ENCODE measurements at places on chromosomes 5 and 9. TPM values are rescaled to one million over a fixed set of nuclear protein-coding genes. Genes with fewer than 3 reads are reported as not detected.

SIGMAR1 gene
- total RNA-seq: 128 TPM

PDE6A gene
- not detected for total RNA-seq

STKLD1 gene
- total RNA-seq: 0.60 TPM

C5orf46 gene
- not detected for total RNA-seq

FOXD4 gene
- not detected for total RNA-seq

PRLR gene
- 4.8 TPM for total RNA-seq

PCDHGB3 gene
- 9.4 TPM for total RNA-seq

PROP1 gene
- total RNA-seq: not detected

MAMDC2 gene
- 24.9 TPM for total RNA-seq

GRCh38 chr5:67699560-67699959 lies 503.0 kb upstream of the CD180 start:
- no peak for DNase-seq
- H3K27ac ChIP-seq: peak overlapping the region; percentile 23
- H3K36me3 ChIP-seq: no peaks in the 10 kb centered on the region

GRCh38 chr5:169970339-169970738 lies 10.0 kb downstream of the INSYN2B start:
- H3K27me3 ChIP-seq: no peaks in the 10 kb centered on the region
- DNase-seq: no peak
- H3K4me3 ChIP-seq: no peak overlapping the region
- no peak overlapping the region for H3K27ac ChIP-seq

DNA sequence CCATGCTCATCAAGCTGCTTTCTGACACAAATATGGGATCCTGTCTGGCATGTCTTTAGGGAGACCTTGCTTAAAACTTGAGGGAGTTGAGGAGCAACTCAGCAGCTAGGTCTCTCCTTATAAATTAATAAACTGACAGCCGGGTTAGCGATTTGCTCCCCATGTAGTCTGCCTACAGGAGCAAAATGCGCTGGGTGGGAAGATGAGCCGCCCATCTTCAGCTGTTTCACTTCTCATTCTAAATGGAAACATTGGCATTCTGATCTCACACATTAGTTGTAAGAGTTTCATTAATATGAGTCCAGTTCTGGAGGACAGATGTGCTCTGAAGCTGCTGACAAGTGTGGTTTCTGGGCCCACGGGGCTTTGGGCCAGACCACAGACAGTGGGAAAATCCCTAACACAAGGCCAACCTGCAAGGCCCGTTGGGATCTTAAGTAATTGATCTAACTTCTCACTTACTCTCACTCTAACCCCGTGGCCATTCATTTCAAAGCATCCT lies 197.0 kb downstream of the MCTP1 start:
- DNase-seq: no peak
- no peaks in the 10 kb centered on the region for H3K27me3 ChIP-seq
- no peaks in the 10 kb centered on the region for H3K36me3 ChIP-seq
- no peak overlapping the region for H3K27ac ChIP-seq
- H3K4me3 ChIP-seq: no peak overlapping the region
- H3K4me1 ChIP-seq: no peaks in the 10 kb centered on the region

- no peak for DNase-seq
- H3K36me3 ChIP-seq: no peaks in the 10 kb centered on the region
- no peaks in the 10 kb centered on the region for H3K4me1 ChIP-seq
- no peaks in the 10 kb centered on the region for H3K27me3 ChIP-seq
- no peak overlapping the region for H3K27ac ChIP-seq
Measured at GRCh38 chr5:135128361-135128760, 94.3 kb upstream of the PITX1 start.

DNA sequence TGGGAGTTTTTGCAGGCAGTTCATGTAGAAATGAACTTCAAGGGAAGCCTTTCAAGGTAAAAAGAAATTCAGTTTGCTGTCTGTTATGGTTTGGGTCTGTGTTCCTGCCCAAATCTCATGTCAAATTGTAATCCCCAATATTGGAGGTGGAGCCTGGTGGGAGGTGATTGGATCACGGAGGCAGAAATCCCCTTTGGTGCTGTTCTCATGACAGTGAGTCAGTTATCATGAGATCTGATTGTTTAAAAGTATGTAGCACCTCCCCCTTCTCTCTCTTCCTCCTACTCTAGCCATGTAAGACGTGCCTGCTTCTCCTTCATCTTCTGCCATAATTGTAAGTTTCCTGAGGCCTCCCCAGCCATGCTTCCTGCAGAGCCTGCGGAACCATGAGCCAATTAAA lies 341.4 kb downstream of the ARHGEF28 start:
- H3K4me3 ChIP-seq: no peak overlapping the region
- no peak for DNase-seq
- H3K4me1 ChIP-seq: peaks cover 5% of the 10 kb centered on the region
- no peaks in the 10 kb centered on the region for H3K27me3 ChIP-seq

GRCh38 chr9:77194423-77194822 lies 17.1 kb downstream of the VPS13A start:
- no peak for DNase-seq
- no peaks in the 10 kb centered on the region for H3K36me3 ChIP-seq
- no peaks in the 10 kb centered on the region for H3K27me3 ChIP-seq
- no peak overlapping the region for H3K4me3 ChIP-seq
- no peaks in the 10 kb centered on the region for H3K4me1 ChIP-seq
- H3K27ac ChIP-seq: no peak overlapping the region

- DNase-seq: no peak
- no peaks in the 10 kb centered on the region for H3K4me1 ChIP-seq
- H3K36me3 ChIP-seq: no peaks in the 10 kb centered on the region
- H3K4me3 ChIP-seq: no peak overlapping the region
- H3K27ac ChIP-seq: no peak overlapping the region
- no peaks in the 10 kb centered on the region for H3K27me3 ChIP-seq
Measured at GRCh38 chr9:116877072-116877471, 190.0 kb downstream of the TRIM32 start.

GRCh38 chr5:57692582-57693487 lies 210.2 kb upstream of the ACTBL2 start:
- peak; percentile 58 for DNase-seq
- peak overlapping the region; percentile 13 for H3K4me3 ChIP-seq
- peak overlapping the region; percentile 67 for H3K27ac ChIP-seq
- no peaks in the 10 kb centered on the region for H3K36me3 ChIP-seq

GRCh38 chr5:174355208-174355612 lies 309.7 kb downstream of the NSG2 start:
- no peak overlapping the region for H3K27ac ChIP-seq
- H3K4me1 ChIP-seq: no peaks in the 10 kb centered on the region
- peak; percentile 28 for DNase-seq
- H3K27me3 ChIP-seq: no peaks in the 10 kb centered on the region
- no peak overlapping the region for H3K4me3 ChIP-seq

- H3K4me3 ChIP-seq: no peak overlapping the region
- no peaks in the 10 kb centered on the region for H3K36me3 ChIP-seq
- no peaks in the 10 kb centered on the region for H3K27me3 ChIP-seq
- DNase-seq: peak; percentile 40
Measured at GRCh38 chr5:40605295-40605958, 74.3 kb upstream of the PTGER4 start.

- no peaks in the 10 kb centered on the region for H3K27me3 ChIP-seq
- no peak overlapping the region for H3K4me3 ChIP-seq
- peaks cover 35% of the 10 kb centered on the region for H3K4me1 ChIP-seq
- peak overlapping the region; percentile 17 for H3K27ac ChIP-seq
- DNase-seq: no peak
Measured at GRCh38 chr9:92480291-92480771, 2.0 kb downstream of the ASPN start.

DNA sequence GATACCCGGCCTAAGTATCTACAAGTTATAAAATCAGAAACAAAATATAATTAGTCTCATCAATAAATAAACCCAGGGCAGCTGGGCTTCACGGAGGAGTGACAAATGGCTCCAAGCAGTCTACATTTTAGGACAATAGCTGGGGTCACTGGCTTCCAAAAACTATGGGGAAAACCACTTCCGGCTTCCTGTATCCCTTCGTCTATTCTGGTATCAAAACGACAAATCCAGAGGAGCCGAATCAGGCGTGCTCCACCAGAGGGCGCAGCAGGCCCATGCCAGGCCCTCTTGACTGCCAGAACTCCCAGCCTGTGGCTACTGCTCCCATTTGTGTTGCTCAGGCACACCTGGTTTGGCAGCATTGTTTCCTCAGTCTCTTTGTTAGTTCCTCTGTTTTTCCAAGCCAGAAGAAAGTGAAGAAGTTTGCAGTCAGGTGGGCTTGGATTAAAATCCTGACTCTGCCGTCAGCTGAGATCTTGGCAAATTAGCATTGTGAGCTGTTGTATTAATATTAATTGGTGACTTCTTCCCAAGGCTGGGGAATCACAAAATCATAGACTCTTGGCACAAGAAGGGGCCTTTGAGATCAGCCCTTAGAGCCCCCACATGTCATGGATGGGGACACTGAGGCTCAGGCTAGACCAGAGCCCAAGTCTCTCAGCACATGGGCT lies 11.6 kb upstream of the RAB14 start:
- no peaks in the 10 kb centered on the region for H3K36me3 ChIP-seq
- H3K27ac ChIP-seq: peak overlapping the region; percentile 50
- no peak overlapping the region for H3K4me3 ChIP-seq
- no peaks in the 10 kb centered on the region for H3K4me1 ChIP-seq

DNA sequence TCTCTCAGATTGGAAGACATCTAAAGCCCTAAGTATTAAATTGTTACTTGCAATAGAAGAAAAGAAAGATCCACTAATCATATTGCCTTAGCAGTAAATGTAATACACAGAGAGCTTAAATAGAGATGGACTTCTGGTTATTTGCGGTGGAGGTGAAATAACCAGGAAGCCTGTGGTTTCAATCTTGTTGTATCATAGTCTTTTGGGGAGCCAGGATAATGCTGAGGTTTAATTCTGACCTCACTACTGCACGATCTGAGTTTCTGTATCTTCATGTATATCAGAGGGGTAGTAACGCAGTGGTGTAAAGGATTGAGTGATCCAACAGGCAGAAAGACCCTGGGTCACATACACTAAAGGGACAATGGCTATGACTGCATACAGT lies 71.7 kb downstream of the ANKRD55 start:
- no peak overlapping the region for H3K4me3 ChIP-seq
- H3K36me3 ChIP-seq: no peaks in the 10 kb centered on the region
- H3K27ac ChIP-seq: no peak overlapping the region

GRCh38 chr9:20649381-20649780 lies 27.1 kb upstream of the MLLT3 start:
- no peak for DNase-seq
- no peak overlapping the region for H3K27ac ChIP-seq
- no peaks in the 10 kb centered on the region for H3K27me3 ChIP-seq
- H3K4me1 ChIP-seq: no peaks in the 10 kb centered on the region
- no peak overlapping the region for H3K4me3 ChIP-seq
- no peaks in the 10 kb centered on the region for H3K36me3 ChIP-seq

GRCh38 chr5:72637058-72637457 lies 129.8 kb upstream of the ZNF366 start:
- H3K36me3 ChIP-seq: no peaks in the 10 kb centered on the region
- H3K4me3 ChIP-seq: no peak overlapping the region
- H3K27me3 ChIP-seq: no peaks in the 10 kb centered on the region
- no peak for DNase-seq
- no peaks in the 10 kb centered on the region for H3K4me1 ChIP-seq

GRCh38 chr5:76733049-76733417 lies 17.1 kb downstream of the F2R start:
- peaks cover 10% of the 10 kb centered on the region for H3K36me3 ChIP-seq
- no peaks in the 10 kb centered on the region for H3K4me1 ChIP-seq
- no peak overlapping the region for H3K27ac ChIP-seq

GRCh38 chr9:104927216-104927911 lies 591 bp downstream of the ABCA1 start:
- no peaks in the 10 kb centered on the region for H3K36me3 ChIP-seq
- no peaks in the 10 kb centered on the region for H3K27me3 ChIP-seq

DNA sequence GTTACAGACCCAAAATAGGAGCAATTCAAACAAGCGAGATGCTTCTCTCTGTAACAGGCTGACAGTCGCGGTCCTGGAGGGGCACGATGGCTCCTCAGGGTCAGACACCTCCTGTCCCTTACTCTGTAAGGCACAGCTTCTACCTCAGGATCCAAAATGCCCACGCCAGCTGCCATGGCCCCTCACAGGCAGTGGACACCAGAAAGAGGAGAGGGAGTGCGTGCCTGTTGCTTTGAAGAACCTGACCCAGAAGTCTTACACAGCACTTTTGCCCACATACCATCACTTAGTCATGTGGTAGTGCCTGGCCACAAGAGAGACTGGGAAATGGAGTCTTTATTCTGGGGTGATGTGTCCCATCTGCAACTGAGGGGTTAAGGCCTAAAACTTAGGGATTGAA lies 11.6 kb upstream of the ABL1 start:
- DNase-seq: no peak
- H3K27me3 ChIP-seq: no peaks in the 10 kb centered on the region
- no peak overlapping the region for H3K4me3 ChIP-seq
- peak overlapping the region; percentile 70 for H3K27ac ChIP-seq
- H3K36me3 ChIP-seq: no peaks in the 10 kb centered on the region
- H3K4me1 ChIP-seq: no peaks in the 10 kb centered on the region

DNA sequence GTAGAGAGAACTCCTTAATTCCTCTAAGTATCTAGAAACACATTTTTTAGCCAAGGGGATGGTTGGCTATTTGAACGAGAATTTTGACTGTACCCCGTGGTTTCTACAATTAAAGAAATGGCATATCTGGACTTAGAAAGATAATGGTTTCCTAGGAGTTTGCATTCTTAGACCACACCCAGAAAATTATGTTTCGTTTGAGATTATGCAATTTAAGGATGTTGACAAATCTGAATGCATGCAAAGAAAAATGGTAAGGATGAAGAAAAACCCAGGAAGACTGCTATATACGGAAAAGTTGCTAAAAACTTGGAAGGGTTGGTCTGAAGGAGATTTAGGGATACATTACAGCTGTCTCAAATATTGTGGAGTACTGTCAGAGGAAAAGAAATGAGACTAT lies 538.5 kb upstream of the WWC1 start:
- no peak for DNase-seq
- no peaks in the 10 kb centered on the region for H3K36me3 ChIP-seq
- no peak overlapping the region for H3K4me3 ChIP-seq
- H3K27me3 ChIP-seq: no peaks in the 10 kb centered on the region
- H3K27ac ChIP-seq: no peak overlapping the region
- no peaks in the 10 kb centered on the region for H3K4me1 ChIP-seq
